ENCODE measurements at places on chromosomes 2 and 18.

DNA sequence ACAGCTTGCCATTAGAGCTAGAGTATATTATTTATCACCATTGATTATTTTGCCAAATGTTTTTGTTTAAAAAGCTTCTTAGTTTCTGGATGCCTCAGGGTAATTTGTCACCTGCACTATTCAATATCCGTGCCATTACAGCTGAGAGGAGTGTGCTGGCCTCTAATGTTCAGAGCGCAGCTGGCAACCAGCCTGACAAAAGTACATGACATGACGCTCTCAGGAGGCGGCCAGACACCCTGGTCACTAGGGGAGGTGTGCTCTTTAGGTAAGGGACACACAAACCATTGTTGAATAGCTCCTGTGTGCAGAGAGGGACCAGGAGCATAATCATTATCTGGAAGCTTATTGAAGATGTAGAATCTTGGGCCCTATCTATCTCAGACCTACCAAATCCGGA is 20.3 kb downstream of the LIMS1 start:
- no peak for DNase-seq
- no peaks in the 10 kb centered on the region for H3K36me3 ChIP-seq
- H3K4me1 ChIP-seq, result no peaks in the 10 kb centered on the region
- H3K4me3 ChIP-seq, result no peak overlapping the region
- no peak overlapping the region for H3K27ac ChIP-seq

DNA sequence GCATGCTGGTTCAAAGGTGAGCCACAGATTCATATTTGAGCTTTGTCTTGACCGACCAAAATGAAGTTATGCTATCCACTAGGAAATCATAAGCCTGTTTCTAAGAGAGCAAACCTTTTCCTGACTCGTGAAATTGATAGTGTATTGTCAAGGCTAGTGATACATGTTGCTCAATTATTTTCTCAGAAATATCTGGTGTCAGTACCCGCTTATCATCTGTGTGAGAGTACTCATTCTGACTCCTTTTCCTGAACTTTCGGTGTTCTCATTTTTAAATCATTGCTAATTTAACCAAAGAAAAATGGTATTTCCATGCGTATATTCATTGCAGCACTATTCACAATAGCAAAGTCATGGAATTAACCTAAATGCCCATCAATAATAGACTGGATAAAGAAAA is 56.2 kb downstream of the SGPP2 start:
- no peaks in the 10 kb centered on the region for H3K36me3 ChIP-seq
- DNase-seq, result no peak
- peaks cover 7% of the 10 kb centered on the region for H3K27me3 ChIP-seq
- no peak overlapping the region for H3K27ac ChIP-seq
- H3K4me1 ChIP-seq, result no peaks in the 10 kb centered on the region

GRCh38 chr2:164000176-164000575 is 264.4 kb upstream of the FIGN start:
- no peaks in the 10 kb centered on the region for H3K4me1 ChIP-seq
- H3K27ac ChIP-seq, result no peak overlapping the region
- no peaks in the 10 kb centered on the region for H3K36me3 ChIP-seq
- no peak for DNase-seq
- H3K27me3 ChIP-seq, result no peaks in the 10 kb centered on the region

- H3K27ac ChIP-seq, result no peak overlapping the region
- no peaks in the 10 kb centered on the region for H3K36me3 ChIP-seq
- no peaks in the 10 kb centered on the region for H3K4me1 ChIP-seq
- H3K27me3 ChIP-seq, result no peaks in the 10 kb centered on the region
- no peak for DNase-seq
These were observed 952.7 kb downstream of the TDRD15 start for GRCh38 chr2:22076454-22076853.

- DNase-seq, result no peak
- H3K27ac ChIP-seq, result no peak overlapping the region
- no peaks in the 10 kb centered on the region for H3K36me3 ChIP-seq
- H3K4me1 ChIP-seq, result no peaks in the 10 kb centered on the region
- H3K4me3 ChIP-seq, result no peak overlapping the region
These were observed 1757.3 kb upstream of the PIK3C3 start for GRCh38 chr18:40197711-40198110.

- H3K4me1 ChIP-seq, result peaks cover 70% of the 10 kb centered on the region
- peak; percentile 63 for DNase-seq
- no peaks in the 10 kb centered on the region for H3K36me3 ChIP-seq
- peak overlapping the region; percentile 2 for H3K4me3 ChIP-seq
- H3K27ac ChIP-seq, result peak overlapping the region; percentile 76
These were observed 19.8 kb downstream of the MAP4K4 start for GRCh38 chr2:101717071-101717845.

DNA sequence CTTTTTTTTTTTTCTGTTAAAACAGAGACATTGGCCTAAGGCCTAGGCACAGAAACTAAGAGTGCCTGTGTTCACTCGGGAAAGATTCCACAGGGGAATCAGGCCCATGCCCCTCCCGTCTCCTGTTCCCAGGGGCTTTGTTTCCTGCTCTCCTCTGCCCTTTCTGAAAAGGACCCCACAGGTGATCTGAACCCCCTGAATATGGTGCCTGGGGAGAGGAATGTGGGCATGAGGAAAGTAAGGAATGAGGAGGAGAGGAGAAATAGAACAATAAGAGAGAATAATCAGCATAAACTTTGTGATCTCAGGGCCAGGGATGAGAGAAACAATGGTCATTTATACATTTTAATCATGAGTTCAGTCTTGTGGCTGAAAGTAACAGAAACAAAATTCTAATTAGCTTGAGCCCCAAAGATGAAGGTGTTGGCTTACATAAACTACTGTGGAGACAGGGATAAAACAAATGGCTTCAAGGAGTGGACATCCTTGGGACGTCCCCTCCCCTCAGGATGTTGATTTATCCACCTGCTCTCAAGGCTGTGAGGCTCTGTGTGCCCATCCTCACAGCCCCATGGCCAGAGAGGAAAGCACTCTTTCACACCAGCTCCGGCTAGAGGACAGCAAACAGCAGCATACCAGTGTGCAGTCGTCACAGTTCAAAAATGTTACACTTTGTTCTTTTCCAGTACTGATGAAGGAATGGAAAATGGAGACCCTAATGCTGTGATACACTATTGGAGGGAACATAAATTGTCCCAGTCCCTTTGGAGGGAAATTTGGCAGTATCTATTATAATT is 46.4 kb upstream of the MRPL33 start:
- no peaks in the 10 kb centered on the region for H3K27me3 ChIP-seq
- H3K27ac ChIP-seq, result no peak overlapping the region
- no peak for DNase-seq
- no peaks in the 10 kb centered on the region for H3K36me3 ChIP-seq
- no peaks in the 10 kb centered on the region for H3K4me1 ChIP-seq
- no peak overlapping the region for H3K4me3 ChIP-seq

GRCh38 chr2:236527159-236527630 is 42.4 kb upstream of the ACKR3 start:
- H3K4me3 ChIP-seq, result no peak overlapping the region
- no peak for DNase-seq
- no peak overlapping the region for H3K27ac ChIP-seq
- H3K36me3 ChIP-seq, result no peaks in the 10 kb centered on the region
- H3K4me1 ChIP-seq, result no peaks in the 10 kb centered on the region

DNA sequence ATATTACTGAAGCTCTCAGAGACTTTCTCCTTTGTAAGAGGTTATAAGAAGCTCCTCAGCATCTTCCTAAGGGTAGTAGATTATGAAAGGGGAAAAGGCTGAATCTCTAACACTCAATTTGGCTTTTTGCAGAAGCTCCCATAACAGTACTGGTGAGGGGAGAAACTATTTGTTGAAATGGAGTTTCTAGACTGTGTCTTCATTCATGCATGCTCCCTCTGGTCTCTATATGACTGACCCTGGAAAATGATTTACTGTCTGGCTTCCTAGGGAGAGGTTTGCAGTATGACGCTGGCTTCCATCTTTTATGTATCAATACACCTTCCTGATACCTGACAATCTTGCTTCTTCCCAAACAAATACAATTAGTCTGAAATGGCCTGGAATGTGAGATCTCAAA is 63.9 kb downstream of the LDAH start:
- H3K27ac ChIP-seq, result no peak overlapping the region
- DNase-seq, result no peak
- no peak overlapping the region for H3K4me3 ChIP-seq
- H3K27me3 ChIP-seq, result no peaks in the 10 kb centered on the region

- H3K27me3 ChIP-seq, result peaks cover 69% of the 10 kb centered on the region
- no peaks in the 10 kb centered on the region for H3K4me1 ChIP-seq
- DNase-seq, result no peak
- H3K27ac ChIP-seq, result no peak overlapping the region
These were observed 4.9 kb downstream of the CYP26B1 start for GRCh38 chr2:72142570-72143440.

DNA sequence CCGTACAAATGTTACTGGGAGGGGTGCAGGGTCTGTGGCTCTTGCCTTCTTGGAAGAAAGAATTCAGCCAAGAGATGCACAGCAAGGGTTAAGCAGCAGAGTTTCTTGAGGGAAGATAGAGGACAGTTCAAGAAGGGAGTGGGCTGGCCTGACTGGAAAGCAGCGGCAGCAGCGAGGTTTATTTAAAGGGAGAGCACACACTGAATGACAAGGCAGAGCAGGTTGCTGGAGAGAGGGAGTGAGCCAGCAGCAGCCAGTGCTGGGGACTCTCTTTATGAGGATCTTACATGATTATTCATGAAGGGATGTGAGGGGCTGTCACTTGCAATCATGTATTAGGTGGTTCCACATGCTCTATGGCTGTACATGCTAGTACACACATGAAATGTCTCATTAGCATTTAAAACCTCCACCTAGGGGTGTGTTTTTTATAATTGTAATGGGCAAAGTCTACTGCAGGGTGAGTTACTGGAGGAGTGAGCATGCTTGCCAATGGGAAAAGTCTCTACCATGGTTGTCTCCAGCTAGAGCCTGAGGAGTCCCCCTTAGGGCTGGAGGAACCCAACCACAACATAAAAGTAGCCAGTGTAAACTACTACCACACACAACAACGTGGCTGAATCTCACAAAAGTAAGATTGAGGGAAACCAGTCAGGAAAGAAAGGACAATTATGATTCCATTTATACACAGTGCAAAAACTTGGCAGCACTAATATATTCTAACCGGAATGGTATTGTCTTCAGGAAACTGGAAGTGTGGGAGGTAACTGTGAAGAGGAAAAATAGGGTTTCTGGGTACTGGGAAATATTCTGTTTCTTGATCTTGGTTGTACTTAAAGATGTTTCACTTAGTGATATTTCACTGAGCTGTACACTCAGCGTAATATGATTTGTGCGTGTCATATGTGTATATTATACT is 87.6 kb upstream of the FAM110C start:
- H3K27me3 ChIP-seq, result peaks cover 17% of the 10 kb centered on the region
- no peak overlapping the region for H3K27ac ChIP-seq
- DNase-seq, result no peak
- no peak overlapping the region for H3K4me3 ChIP-seq
- H3K36me3 ChIP-seq, result no peaks in the 10 kb centered on the region

- no peaks in the 10 kb centered on the region for H3K4me1 ChIP-seq
- H3K27ac ChIP-seq, result no peak overlapping the region
- no peaks in the 10 kb centered on the region for H3K36me3 ChIP-seq
- H3K27me3 ChIP-seq, result no peaks in the 10 kb centered on the region
- H3K4me3 ChIP-seq, result no peak overlapping the region
- DNase-seq, result no peak
These were observed 51.8 kb upstream of the RAB27B start for GRCh38 chr18:54776282-54776977.

DNA sequence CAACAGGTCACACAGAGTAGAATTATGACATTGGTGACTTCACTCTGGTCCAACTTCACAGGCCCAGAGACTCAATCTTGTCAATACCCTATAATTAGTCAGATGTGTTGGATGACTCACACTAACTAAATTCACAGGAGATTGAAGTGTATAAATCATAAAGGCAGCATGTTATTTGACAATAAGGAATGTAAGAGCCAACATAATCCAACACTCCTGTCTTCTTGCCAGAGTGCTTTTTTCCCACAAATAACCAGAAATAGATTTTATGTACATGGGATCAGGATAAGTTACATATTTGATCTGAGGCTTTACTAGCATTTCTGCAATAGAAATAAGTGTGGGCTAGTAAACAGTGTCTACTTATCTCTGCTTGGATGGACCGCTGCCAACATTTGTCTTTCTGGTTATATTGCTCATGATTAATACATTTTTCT is 42.2 kb upstream of the ZSWIM2 start:
- H3K4me1 ChIP-seq, result no peaks in the 10 kb centered on the region
- no peaks in the 10 kb centered on the region for H3K27me3 ChIP-seq
- no peak overlapping the region for H3K4me3 ChIP-seq

DNA sequence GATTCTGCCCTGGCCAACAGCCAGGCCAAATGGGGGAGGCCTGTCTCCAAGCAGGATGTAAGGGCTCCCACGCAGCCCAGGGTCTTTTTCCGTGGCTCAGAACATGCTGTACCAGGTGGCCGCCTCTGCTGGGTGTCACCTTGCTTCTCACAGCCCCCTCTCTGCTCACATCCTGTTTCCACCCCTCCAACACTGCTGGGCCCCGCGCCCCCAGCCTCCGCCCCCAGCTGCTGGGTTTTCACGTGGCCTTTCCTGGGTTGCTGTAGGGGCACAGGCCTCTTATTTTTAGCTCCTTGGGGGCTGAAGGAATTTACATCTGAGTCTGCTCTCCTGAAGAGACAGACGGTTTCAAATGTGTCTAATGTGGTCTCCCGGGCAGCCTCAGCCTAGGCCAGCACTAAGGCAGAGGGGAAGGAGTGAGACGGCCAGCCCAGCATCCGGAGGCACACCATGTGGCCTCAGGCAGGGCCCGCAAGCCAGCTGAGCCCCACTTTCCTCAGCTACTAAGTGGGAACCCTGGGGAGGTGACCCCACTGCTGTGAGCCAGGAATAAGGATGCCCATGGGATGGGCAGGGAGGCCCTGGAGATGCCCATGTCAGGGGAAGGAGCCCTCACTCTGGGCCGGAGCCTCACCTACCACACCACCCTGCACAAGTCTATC is 18.7 kb upstream of the DUSP2 start:
- peak overlapping the region; percentile 39 for H3K4me3 ChIP-seq
- peak; percentile 68 for DNase-seq
- H3K27me3 ChIP-seq, result no peaks in the 10 kb centered on the region
- H3K27ac ChIP-seq, result peak overlapping the region; percentile 96
- peaks cover 34% of the 10 kb centered on the region for H3K4me1 ChIP-seq
- H3K36me3 ChIP-seq, result no peaks in the 10 kb centered on the region

- H3K4me1 ChIP-seq, result peaks cover 2% of the 10 kb centered on the region
- H3K36me3 ChIP-seq, result no peaks in the 10 kb centered on the region
These were observed 86.8 kb downstream of the RTN4 start for GRCh38 chr2:54963476-54963875.

DNA sequence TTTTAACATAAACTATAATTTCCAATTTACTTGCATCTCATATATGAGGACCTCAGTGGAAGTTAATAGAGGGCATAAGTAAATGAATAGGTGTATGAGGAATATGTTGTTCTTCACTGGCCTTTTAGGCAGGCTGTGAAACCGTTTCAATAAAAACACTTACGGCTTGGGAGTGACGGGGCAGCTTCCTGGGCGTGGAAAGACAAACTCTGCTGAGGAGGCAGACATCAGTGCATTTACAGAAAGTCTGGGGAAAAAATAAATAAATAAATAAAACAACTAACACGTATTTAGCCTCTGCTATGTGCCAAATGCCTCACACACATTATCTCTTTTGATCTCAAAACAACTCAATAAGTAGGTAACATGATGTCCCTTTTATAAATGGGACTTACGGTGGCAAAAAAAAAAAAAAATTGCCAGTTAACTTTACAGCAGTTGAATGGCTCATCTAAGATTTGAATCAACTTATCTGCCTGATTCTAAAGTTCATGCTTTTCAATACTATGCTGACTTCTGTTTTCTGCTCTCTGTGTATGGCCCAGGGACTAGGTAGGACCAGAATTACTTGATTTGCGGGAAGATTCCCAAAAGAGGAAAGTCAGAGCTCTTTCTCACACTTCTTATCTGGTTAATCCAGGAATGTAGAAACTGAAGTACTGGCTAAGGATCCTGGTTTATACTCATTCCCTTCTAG is 77.5 kb upstream of the LRATD1 start:
- no peak overlapping the region for H3K27ac ChIP-seq
- DNase-seq, result no peak
- no peak overlapping the region for H3K4me3 ChIP-seq
- no peaks in the 10 kb centered on the region for H3K36me3 ChIP-seq
- H3K4me1 ChIP-seq, result no peaks in the 10 kb centered on the region
